Activated naive CD4-positive, alpha-beta T cell treated with anti-CD3 and anti-CD28 coated beads for 36 hours (primary cell): ENCODE measurements at places on chromosomes 12 and 14.

- no peak for DNase-seq
These were observed 8.5 kb upstream of the SERPINA5 start for GRCh38 chr14:94572637-94573303.

GRCh38 chr12:107415071-107415470, 270.5 kb upstream of the PWP1 start:
- DNase-seq: no peak

GRCh38 chr12:131684015-131684725, 26.7 kb upstream of the SFSWAP start:
- DNase-seq: no peak

DNA sequence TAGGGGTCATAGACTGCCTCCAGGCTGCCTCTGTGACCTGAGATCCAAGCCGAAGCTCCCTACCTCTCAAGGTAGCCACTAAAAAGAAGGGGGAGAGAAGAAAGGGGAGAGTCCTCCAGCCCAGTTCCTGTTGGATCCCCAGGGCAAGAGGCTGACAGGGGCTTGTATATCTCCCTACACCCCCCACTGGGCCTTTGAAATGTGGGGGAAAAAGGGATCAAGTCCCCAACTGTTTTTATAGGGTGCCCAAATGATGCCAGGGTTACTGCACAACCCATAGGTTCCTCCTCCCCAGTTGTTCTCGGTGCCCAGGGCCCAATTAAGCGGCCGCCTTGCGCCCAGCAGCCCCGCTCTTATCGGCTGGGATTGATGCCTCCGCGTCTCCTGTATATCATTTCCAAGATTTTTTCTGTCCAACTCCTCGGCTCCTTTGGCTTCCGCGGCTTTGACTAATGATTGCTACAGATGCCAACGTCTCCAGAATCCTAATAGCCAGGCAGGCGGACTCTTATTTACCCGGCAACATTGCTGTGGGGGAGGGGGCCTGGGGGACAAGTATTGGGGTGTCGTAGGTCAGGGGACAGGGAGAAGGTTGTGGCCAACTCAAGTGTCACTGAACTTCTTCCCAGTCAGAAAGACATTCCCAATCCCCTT, 7.6 kb upstream of the HOXC4 start:
- no peak for DNase-seq

DNA sequence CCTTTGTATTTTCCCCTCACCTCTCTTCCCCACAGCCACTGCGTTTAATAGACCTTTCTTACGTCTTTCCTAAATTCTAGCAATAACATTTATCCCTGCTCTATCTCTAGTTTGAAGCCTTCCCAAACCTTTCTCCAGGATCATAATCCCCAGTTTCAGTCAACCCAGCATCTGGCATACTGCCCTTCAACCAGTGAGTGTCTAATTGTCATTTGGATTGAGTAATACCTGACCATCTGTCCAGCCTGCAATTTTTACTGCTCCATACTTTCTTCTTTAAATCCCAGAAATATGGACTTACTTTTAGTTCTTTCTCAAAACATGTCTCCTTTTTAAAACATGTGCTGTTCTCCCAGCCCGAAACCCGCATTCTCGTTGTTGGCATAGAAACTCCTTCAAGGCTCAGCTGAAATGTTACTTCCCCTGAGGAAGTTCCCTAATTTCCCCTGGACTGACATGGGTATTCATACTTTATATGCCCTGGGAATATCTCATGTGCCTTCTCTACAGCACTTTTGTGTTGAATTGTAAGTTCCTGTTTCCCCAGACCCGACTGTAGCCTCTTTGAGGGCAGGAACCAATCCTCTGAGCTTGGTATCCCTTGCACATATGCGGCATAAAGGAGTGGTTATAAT, 65.1 kb upstream of the ETV6 start:
- no peak for DNase-seq
